ENCODE measurements at places on chromosomes 4 and X.
A peak's percentile ranks its signal among the peaks of the same experiment; 100 is the strongest.

- DNase-seq, result no peak
These were observed 127.3 kb upstream of the STK26 start for GRCh38 chrX:131895807-131896206.

GRCh38 chr4:145390571-145390970, 91.1 kb upstream of the SMAD1 start:
- no peak for DNase-seq

DNA sequence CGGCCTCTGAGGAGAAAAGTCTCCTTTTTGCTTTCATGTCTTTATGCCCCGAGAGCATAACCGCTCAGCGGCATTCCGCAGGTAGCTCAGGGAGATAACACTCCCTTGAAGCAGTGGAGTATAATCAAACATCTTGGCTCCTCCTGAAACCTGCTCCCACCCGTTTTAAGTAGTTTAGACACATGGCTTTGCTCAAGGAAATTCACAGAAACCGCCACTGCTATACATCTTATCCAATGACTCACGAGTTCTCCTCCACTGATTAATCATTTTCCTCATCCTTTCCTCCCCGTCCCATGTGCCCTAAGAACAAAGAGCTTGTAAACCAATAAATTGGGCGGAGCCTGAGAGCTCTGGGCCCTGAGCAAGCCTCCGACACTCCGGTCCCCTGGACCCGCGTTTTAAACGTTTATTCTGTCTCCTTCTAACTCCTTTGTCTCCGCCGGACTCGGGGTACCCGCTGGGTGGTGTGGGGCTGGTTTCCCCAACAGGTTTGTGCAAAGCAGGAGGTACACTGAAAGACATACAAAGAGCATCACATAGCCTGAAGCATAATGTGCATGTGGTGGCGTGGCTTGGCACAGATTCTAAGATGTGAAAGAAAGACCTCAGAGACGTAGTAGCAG, 401.2 kb downstream of the TLL1 start:
- DNase-seq, result no peak

GRCh38 chr4:40316782-40317635, 18.1 kb upstream of the CHRNA9 start:
- DNase-seq, result peak; percentile 44

DNA sequence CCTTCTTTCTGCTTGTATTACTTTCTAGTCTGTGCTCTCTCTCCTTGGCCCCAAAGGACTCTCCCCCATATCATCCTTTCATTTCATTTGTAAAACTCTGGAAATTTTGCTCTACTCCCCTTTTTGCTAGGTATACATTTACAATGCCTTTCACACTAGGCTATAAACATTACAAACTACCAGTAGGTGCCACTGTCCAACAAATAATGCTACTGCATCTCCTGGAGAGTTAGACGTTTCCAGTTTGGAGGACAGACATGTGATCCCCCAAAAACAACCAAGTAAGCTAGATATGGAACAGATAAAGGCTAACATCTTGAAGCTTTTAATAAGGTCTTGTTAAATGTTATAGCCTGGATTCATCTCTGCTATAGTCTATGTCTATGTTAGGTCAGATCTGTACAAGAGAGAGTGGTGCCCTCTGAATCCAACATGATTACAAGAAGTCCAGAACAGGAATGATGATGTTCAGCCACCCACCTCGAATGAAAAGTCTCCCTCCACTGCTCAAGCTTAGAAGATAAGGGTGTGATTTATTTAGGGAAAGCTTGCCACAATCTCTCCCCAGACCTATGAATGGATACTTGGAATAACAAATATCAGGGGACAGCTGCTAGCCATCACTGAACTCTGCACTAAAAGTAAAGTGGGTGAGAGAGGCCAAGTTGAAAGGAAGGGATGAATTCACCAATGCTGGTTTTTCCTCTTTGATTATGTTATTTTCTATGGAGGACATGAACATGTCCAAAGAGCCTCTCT, 14.3 kb downstream of the CBR4 start:
- DNase-seq, result no peak

DNA sequence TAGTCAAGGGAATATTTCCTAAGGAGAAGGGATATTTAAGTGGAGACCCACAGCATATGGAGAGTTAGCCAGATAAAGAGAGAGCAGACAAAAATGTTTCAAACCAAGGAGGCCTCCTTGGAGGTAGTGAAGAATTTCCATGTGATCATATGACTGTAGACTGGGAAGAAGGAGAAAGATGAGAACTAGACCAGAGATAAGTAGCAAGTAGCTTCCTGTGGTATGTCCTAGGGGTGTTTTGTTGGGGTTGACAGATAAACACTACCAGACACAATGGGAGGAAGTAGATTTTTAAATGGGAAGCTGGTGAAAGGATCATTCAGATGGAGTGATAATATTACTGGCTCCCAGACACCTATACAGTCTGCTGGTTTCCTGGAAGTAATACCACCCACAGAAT, 13.6 kb downstream of the SYAP1 start:
- DNase-seq, result no peak

GRCh38 chr4:15188605-15189539, 186.6 kb downstream of the CPEB2 start:
- no peak for DNase-seq

DNA sequence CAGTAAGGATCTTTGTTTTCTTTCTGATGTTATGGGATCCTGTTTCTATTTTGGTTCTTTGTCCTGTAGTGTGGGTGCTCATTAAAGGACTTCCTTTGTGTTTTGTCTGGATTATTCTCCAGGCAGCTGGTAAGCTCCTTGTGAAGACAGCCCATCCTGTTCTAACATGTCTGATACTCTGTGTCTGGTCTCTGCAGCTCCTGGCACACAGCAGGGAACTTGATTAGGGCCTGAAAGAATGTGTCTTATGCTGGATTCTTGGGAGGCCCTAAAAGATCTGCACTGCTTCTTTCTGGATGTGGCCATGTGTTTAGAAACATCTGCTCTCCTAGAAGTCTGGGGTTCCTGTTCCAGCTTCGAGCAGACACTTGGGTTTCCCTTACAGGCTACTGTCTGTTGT, 38.1 kb upstream of the ATXN3L start:
- DNase-seq, result no peak

DNA sequence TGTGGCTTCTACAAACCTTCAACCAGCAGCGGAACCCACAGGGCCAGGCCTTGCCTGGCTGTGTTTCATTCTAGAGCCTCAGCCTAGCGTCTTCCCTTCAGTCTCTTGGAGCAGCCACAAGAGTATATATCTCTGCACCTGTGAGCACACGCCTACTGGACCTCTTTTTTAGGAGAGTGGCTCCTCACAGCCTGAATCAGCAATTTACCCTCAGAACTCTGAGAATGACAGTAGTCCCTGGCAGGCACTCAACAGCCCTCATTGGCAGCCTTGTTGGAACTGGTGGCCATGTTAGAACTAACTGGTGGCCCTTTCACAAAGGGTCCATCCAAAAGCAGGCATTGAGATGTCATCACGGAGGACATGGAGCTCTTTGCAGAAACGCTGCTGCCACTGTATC, 138.9 kb downstream of the BCOR start:
- no peak for DNase-seq

DNA sequence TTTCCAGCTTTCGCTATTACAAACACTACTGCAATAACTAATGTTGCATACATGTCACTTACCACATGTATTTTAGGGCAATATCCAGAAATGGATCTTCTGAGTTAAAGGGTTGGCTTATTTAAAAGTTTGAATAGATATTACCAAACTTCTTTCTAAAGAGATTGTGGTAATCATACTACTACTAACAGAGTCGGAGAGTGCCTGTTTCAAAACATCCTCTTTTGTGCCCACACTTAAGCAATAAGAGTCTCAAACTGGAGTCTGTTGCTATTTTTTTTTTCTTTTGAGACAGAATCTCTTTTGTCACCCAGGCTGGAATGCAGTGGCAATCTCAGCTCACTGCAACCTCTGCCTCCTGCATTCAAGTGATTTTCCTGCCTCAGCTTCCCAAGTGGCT, 35.8 kb downstream of the FGFBP1 start:
- DNase-seq, result no peak

DNA sequence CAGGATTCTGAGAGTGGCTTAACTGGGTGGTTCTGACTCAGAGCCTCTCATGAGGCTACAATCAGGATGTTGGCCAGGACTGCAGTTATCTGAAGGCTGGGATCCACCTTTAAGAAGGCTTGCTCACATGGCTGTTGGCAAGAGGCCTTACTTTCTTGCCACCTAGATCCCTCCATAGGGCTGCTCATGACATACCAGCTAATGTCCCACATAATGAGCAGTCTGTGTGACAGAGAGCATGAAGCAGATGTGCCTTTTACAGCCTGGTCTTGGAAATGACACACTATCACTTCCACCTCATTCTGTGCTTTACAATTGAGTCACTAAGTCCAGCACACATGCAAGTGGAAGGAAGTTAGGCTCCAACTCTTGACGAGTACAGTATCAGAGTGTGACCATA, 4.3 kb upstream of the RBM3 start:
- DNase-seq, result no peak

DNA sequence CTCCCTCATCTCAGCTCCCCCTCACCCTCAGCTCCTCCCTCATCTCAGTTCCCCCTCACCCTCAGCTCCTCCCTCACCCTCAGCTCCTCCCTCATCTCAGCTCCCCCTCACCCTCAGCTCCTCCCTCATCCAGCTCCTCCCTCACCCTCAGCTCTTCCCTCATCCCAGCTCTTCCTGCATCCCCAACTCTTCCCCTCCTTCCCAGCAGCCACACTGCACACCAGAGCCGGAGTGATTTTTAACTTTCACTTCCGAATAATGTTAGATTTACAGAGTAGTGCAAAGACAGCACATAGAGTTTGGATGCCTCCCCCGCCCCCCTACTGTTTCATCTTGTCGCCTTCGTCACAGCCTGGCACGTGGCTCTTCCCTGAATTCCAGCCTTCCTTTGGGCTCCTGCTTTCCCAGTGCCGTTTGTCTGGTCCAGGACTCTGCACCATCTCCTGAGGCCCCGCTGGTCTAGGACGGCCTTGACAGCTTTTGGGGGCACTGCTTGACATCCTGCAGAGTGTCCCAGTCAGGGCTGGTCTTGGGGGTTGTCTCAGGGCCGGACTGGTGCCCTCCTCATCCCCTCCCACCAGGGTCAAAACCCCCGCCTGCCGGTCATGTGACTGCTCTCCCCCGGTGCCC, 110.2 kb downstream of the FAM53A start:
- no peak for DNase-seq

- DNase-seq, result no peak
These were observed 68.4 kb downstream of the RAPGEF2 start for GRCh38 chr4:159171287-159171686.

GRCh38 chrX:17976955-17977354, 115.9 kb upstream of the RAI2 start:
- no peak for DNase-seq

- no peak for DNase-seq
These were observed 15.9 kb downstream of the TMEM165 start for GRCh38 chr4:55411621-55412020.

GRCh38 chr4:110278127-110278526, 79.7 kb upstream of the ELOVL6 start:
- DNase-seq, result no peak

DNA sequence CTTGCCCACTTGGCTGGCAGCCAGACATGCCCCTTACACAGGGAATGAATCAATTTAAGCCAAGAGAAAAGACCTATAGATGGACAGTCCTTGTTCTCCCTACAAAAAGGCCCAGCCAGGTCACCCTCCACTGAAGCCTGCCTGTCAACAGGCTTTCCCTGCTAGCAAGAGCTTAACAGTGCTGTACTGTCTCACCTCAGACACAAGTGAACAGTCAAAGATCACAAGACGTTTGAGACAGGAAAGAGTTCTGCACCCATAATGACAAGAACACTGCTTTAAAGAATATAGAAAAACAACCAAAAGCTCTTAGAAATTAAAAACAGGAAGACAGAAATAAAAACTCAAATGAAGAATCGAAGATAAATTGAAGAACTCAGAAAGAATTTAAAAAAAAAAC, 4.6 kb downstream of the RNF175 start:
- DNase-seq, result no peak

DNA sequence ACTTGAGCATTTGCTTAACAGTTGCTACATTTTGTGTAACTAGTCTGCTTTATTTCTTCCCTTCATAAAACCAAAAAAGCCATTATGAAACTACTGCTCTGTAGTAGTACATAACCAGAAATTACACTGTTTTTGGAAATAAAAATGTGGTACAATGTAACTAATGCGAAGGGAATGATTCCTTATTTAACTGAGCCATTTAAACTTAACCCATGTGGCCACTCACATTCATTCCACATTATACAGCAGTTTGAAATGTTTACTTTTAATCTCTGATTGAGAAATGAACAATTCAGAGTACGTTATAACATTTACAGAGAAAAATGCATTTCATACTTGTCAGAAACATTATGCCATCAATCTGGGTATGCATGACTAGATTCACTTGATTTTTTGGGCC, 94.2 kb downstream of the NYX start:
- DNase-seq, result no peak

DNA sequence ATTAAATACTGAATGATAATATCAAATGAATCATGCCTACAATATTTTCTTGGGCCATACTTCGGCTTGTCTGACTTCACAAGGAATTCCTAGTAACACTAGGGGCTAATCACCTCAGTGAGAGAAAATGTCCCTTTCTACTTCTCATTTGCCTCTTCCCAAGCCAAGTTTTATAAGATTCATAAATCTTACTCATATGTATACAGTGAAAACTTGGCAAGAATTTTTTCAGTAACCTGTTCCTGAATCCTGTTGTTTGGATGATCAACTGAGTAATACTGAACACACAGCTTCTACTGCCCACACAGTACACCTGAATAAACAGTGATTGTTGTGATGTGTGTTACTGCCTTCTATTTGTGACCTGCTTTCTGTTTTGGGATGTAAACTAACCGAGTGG, 16.5 kb downstream of the TMPRSS11E start:
- no peak for DNase-seq

GRCh38 chrX:30967516-30967915, 78.5 kb upstream of the TAB3 start:
- no peak for DNase-seq

DNA sequence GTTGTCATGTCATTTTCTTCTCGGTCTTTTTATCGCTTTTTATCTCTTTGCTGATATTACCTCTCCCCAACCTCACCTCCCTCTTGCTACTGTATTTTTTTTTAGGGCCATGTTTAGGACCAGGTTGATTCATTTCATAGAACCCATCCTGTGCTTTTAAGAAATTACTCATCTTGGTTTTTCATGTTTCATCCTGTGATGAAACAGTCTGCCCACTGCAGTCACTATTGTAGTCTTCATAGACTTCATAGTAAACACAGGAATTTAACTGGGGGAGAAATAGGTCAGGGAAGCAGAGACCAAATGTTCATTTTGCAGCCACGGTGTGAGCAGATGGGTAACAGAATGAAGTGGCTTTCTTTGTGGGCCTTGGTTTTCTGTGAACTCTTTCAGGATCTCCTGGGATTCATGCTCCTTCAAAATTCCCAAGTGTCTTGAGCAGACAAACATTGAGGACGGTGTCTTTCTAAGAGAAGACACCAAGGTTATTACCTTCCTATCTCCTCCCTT, 161.8 kb downstream of the NAA11 start:
- DNase-seq, result no peak

- peak; percentile 59 for DNase-seq
These were observed 44.9 kb downstream of the ZBTB49 start for GRCh38 chr4:4334798-4335520.

- DNase-seq, result no peak
These were observed 44.3 kb downstream of the ARSJ start for GRCh38 chr4:113935190-113935589.

GRCh38 chrX:132940727-132941327, 17.6 kb downstream of the HS6ST2 start:
- no peak for DNase-seq

GRCh38 chr4:125091-125771, 930 bp downstream of the ZNF718 start:
- DNase-seq, result no peak

Measured in T follicular helper cell (primary cell).